ENCODE measurements at places on chromosomes 16 and 17.

GRCh38 chr17:56987283-56987834 lies 9.4 kb downstream of the SCPEP1 start:
- no peak for DNase-seq

DNA sequence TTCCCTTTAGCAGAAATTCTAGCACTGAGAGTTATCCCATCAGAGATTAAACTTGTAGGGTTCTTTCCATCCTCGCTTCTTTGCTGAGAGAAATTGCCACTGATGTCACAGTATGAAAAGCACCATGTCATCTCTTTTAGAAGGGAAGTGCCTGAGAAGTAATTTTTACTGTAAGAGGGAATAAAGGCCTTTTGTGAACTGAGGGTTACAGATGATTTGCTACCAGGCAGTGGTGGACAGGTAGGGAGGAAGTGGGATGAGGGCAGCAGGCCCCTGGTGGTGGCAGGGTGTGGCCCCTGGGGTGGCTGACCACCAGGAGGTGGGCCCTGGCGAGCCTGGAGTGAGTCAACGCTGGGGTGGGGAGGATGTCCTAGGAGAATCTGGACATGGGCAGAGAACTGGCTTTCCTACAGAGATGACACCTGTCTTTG lies 6.4 kb upstream of the MILR1 start:
- DNase-seq: no peak

DNA sequence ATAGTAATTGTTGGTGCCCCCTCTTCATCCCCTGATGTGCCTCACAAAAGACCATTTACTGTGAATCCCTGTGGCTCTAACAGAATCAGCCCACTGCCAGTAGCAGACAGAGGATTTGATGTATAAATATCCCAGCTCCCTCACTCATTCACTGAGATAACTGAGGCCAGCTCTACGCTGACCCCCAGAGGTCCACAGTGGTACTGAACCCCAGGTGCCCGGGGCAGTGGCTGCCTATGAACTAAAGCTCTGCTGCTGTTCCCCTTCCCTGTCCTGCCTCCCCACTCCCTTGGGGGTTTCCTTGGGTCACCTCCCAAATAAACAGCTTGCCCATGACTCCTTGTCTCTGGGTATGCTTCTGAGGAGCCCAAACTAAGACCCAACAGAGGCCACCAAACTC lies 295.8 kb downstream of the FOXL1 start:
- no peak for DNase-seq

- no peak for DNase-seq
Measured at GRCh38 chr16:50821586-50821985, 79.7 kb downstream of the CYLD start.

- no peak for DNase-seq
Measured at GRCh38 chr16:84150926-84151325, 5.8 kb downstream of the DNAAF1 start.

- no peak for DNase-seq
Measured at GRCh38 chr16:58348986-58349385, 43.3 kb upstream of the GINS3 start.

DNA sequence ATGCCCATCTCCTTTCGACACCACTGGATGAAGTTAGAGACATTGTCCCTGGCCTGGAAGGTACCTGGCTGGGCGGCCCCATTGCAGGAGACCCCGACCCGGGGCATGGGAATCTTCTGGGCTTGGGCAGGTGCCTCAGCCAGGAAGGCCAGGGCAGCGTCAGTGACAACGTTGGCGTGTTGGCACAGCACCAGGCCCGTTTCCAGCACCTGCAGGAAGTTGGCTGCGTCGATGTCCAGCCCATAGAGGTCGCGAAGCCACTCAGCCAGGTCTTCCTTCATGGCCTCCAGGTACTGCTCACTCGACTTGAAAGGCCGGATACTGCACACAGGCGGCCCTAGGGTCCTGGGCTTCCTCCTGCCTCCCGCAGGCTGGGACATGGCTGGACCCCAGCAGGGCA lies 568 bp downstream of the GAS2L2 start:
- DNase-seq: no peak

- DNase-seq: no peak
Measured at GRCh38 chr16:89170346-89171215, 967 bp upstream of the CDH15 start.

DNA sequence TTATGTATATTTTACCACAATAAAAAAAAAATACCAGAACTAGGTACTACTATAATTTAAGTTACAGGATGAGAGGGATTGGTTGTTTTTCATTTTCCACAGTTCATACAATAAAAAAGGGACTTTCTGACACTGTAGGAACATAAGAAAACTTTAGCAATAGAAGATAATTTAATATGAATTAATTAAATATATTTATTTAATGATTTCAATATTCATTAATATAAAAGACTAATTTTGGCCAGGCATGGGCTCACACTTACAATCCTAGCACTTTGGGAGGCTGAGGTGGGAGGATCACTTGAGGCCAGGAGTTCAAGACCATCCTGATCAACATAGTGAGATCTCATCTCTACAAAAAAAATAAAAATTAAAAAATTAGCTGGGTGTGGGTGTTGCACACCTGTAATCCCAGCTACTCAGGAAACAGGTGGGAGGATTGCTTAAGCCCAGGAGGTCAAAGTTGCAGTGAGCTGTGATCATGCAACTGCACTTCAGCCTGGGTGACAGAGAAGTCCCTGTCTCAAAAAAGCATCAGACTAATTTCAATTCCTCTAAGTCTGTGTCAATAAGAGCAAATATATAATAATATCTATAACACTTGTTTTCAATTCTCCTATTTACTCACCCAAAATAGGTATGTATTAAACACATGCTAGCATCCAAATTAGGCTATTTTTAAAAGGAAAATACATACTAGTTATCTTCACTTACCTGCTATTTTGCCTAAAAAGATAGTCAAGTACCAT lies 79.6 kb downstream of the BRIP1 start:
- DNase-seq: no peak

DNA sequence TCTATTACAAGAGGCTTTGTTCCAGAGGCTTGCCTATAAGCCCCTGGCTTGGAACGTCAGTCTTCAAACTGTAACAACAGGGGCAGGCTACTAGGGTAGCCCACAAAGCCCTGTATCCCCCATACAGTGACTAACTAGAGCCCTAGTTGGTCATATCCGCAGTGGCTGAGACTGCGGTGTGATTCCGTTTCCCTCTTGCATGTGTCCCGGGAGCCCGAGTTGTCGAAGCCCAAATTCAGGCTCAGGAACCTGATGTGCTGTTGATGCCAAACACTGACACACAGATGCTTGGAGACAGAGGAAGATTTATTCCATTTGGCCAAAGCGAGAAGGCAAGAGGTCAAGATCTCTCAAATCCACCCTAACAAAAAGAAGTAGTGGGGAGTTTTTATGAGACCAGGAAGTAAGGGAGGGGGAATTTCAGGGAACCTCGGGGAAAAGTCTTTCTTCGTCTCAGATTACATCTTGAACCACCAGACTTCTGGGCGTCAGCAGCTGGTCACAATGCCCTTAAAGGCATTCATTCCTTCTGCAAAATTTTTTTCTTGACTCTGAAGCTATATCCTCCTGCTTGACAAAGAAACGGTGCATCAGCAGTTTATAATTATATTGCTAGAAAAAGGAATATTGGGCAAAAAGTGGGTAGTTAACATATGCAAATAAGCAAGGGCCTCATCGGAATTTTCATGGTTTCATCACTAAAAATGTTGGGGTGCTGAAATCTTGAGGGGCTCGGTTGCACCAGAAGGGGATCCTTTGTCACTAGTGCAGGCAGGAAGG lies 879 bp downstream of the SLFN5 start:
- no peak for DNase-seq

- peak; percentile 73 for DNase-seq
Measured at GRCh38 chr17:28717578-28718332, at the start of gene RAB34. Gene RAB34, minus strand, starts transcription at chr17:28717868. Its CDS starts 602 bp downstream, at chr17:28717266.

DNA sequence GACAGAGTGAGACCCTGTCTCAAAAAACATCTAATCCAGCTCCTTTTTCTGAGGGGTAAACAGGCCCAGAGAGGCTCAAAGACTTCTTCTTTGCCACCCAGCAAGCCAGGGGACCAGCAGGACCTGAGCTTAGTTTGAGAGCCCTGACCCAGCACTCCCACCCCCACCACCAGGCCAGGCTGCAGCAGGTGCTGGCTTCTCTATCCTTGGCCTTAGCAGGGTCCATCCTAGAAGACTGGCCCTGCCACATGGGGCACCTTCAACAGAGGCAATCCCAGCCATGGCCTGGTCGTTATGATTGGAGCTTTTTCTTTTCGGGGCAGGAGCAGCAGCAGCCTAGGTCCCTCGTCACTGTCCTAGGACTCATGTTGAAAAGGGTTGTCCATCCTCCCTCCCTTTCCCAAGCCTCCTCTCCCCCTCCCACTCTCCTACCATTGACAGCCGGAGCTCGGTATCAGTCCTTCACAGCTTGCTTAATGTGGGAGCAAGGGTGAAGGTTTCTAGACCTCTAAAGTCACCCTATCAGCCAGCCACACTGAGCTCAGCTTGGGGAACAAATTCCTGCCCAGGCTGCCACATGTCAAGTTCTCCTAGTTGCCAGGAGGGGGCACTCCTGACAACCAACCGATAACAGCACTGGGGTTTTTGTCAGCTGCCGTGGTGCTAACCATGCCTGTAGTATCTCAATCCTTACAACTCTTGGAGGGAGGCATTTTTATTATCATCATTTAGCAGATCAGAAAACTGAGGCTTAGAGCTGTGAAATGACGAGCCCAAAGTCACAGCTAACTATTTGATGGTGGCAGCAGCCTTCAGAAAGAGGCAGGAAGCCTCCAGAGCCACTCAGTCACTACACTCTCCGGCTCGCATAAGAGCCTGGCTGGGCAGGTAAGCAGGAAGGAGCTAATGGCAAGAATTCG lies 11.2 kb downstream of the MRPL27 start:
- peak; percentile 18 for DNase-seq

DNA sequence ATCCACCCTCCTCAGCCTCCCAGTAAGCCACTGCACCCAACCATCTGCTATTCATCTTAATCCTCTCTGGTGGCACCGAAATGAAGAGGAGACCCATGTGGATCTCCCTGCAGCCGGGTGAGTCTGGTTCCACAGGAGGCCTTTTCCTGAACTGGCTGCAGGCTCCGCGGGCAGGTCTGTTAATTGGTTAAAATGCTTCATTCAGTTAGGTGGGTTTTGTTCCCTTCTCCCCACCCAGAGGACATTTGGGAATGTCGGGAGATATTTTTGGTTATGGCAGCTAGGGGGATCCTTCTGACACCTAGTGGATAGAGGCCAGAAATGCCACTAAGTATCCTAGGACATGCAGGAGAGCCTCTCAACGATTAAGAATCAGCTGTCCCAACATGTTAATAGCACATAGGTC lies 16.7 kb downstream of the C16orf54 start:
- peak; percentile 20 for DNase-seq

DNA sequence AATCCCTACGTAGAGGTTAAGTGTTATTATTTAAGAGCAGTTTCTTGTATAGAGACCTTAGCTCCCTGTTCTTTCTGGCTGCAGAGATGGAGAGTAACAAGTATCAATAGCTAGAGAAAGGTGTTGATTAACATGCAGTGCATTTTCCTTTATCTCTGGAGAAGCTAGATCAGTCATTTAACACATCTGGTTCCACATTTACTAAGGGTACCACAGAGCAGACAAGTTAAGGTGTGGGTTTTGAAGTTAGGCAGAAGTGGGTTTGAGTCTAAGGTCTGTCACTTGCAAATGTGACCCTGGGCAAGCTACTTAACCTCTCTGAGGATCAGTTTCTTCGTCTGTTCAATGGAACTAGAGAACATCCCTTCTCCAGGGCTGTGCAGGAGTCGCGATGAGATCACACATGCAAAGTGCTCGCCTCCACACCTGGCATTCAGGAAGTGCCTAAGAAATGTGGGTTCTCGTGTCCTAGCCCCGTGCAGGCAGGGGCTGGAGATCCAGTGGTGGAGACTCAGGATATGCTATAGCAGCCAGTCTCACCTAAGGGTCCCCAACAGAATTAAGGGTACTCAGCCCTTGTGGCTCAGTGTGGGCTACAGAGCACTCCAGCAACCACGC lies 224.4 kb downstream of the XYLT1 start:
- no peak for DNase-seq

DNA sequence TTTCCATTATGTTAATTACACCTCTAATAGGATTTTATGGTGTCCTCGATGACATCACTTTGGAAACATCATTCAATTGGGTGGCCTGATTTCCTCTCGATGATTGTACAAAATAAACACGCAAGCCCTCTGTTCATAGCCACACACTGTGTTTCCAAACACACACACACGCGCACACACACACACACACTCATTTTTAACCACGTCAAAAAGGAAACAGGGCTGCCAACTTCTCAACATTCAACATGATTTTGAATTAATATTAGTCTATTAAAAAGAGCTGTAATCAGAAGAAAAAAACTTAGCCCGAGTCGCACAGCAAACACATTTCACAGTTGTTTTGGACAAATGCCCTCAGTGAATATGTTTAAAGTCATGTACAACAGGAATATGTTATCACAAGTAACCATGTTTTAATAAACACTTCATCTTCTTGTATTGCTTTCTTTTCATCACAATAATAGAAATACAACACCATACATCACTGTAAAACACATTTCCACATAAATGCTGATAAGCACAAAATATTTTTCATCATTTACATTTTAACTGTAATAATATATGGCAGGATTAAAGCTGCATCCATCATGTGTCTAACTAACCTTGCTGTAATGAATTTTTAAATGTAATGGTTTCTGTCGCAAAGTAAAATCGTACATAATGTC lies 219.1 kb upstream of the IRX3 start:
- no peak for DNase-seq

DNA sequence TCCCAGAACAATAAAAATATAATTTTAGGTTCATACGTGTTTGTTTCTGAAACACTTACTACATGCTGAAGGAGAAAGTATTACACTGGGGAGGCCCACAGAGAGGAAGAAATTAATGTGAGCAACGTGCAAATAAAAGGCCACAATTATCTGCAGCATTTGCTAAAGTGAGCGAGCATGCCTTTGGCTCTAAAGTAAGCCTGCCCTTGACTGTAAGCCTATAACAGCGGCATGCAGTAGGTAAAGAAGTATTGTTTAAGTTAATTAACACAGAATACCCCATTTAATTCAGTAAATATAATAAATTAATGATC lies 13.2 kb upstream of the COTL1 start:
- no peak for DNase-seq

GRCh38 chr17:57068222-57068658 lies 16.8 kb upstream of the AKAP1 start:
- DNase-seq: no peak

- DNase-seq: no peak
Measured at GRCh38 chr16:87065446-87066132, 251.6 kb downstream of the C16orf95 start.

DNA sequence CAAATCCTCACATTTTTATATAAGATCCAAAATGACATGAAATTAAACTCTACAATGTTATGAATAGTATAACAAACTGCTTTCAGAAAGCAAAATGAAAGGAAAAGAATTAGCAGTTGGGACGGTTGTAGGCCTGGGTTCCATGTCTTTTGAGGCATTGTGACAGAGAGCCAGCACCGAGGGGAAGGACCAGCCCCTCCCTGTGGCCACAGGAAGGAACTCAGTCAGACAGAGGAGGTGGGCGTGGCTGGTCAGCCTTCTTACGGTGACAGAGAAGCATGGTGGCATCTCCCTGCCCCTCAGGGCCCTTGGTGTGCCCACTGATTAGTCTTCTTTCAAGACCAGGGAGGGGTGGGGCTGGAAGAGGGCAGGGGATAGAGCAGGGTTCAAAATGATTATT lies 5.7 kb downstream of the ZNF319 start:
- DNase-seq: no peak

GRCh38 chr16:54066451-54067105 lies 220.0 kb downstream of the IRX3 start:
- DNase-seq: no peak

- DNase-seq: no peak
Measured at GRCh38 chr16:86255966-86256365, 254.4 kb upstream of the FOXF1 start.
